SHP77 treated with DMSO at 0.1 percent for 48 hours (cell line): ENCODE measurements at places on chromosomes 4 and X.

DNA sequence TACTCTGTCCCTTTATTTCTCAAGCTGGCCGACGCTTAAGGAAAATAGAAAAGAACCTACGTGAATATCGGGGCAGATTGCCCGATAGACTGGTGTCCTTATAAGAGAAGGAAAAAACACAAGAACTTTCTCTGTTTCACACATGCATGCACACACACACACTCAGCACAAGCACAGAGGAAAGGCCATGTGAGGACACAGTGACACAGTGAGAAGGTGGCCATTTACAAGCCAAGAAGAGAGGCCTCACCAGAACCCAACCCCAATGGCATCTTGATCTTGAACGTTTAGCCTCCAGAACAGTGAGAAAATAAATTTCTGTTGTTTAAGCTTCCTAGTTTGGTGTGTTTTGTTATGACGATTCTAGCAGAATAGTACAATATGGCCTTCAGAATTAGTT is 37.0 kb downstream of the SPRY1 start:
- DNase-seq = no peak

GRCh38 chr4:40240040-40240653 is 43.3 kb downstream of the RHOH start:
- DNase-seq = no peak

- no peak for DNase-seq
Observed at GRCh38 chrX:67564475-67564874, 20.7 kb downstream of the AR start.

- DNase-seq = no peak
Observed at GRCh38 chrX:100625985-100626491, 10.6 kb downstream of the TSPAN6 start.

- no peak for DNase-seq
Observed at GRCh38 chr4:72325215-72325614, 243.8 kb downstream of the ADAMTS3 start.

DNA sequence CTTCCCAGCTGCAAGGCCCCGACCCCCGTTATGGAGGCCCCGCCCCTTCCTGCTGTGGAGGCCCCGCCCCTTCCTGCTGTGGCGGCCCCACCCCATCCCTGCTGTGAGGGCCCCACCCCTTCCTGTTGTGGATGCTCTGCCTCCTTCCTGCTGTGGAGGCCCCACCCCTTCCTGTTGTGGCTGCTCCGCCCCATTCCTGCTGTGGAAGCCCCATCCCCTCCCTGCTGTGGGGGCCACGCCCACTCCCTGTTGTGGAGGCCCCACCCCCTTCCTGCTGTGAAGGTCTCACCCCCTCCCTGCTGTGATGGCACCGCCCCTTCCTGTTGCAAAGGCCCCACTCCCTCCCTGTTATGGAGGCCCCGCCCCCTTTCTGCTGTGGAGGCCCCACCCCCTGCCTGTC is 104.9 kb upstream of the PSAPL1 start:
- DNase-seq = no peak

GRCh38 chrX:38236901-38237615 is 16.4 kb upstream of the SRPX start:
- DNase-seq = no peak

DNA sequence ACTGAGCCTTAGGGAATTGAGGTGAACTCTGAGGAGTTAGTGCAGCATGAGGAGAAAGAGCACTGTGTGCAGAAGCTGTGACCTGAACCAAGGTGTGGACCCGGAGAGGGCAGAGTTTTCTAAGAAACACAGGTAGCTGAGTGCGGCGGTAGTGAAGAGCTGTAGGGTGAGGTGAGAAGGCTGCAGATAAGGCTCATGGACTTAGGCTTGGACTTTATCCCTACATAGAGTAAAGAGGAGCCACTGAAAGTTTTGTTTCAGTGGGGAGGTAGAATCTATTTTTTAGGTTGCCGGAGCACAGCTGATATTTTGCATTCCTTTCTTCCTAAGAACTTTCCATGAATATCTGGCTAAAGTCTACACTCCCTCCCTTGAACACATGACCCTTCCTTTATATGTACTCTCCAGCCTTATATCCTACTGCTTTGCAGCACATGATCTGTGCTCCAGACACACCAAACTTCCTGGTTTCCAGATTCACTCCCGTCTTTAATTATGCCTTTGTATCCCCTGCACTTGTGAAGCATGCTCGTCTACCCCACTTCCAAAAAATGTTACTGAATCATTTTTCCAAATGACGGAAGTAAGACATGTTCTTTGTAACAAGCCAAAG is 10.6 kb upstream of the PGRMC2 start:
- DNase-seq = no peak

GRCh38 chr4:7200801-7201200 is 8.5 kb downstream of the SORCS2 start:
- no peak for DNase-seq

DNA sequence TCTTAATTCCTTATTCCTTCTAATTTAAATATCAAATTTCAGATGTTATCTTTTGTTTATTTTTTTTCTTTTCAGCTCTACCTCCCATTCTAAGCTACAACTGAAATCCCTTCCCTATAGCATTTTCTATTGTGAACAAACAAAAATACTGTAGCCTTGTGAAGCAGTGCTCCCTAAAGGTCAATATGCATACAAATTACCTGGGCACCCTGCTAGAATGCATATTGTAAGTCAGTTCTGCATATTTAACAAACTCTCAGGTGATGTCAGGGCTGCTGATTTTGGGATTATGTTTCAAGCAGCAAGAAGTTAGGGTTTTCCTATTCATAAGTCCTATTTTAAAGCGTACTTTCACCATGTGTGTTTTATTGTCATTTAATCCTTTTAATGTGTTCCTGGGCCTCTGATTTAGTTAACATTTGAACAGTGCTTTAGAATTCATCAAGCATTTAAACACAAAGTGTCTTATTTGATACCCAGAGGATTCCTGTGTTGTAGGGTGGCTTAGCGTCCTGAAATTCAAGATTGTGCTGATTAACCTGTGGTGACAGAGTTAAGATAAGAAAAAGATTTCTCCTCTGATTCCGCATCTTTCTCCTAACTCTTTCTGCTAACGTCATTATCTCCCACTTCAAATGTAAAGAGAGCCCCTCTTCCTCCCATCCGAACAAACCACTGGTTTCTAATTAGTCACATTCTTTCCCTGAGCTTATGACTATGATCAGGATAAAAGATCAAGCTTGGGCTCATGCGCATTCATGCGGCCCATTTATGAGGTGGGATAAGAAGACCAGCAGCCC is 221.3 kb downstream of the ANK2 start:
- no peak for DNase-seq

- DNase-seq = no peak
Observed at GRCh38 chr4:67084783-67085182, 460.5 kb downstream of the CENPC start.

DNA sequence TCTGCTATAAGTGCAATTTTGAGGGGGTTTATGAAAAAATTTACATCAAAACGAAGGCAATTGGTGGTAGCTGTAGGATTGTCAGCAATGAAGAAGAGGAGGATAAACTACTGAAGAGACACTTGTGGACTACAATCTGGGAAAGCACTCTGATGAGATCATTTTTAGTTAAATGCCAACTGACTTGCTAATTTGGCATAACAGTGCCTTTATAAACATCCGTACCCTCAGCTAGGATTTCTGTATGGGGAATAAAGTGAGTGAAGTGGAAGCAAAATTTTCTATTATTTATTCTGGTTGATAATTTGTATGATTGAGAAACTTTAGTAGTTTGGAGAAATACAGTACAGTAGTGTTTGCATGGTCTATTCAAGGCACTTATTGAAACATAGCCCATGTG is 11.2 kb upstream of the GNRHR start:
- no peak for DNase-seq

- DNase-seq = no peak
Observed at GRCh38 chr4:130675266-130675665, 1579.3 kb downstream of the C4orf33 start.

DNA sequence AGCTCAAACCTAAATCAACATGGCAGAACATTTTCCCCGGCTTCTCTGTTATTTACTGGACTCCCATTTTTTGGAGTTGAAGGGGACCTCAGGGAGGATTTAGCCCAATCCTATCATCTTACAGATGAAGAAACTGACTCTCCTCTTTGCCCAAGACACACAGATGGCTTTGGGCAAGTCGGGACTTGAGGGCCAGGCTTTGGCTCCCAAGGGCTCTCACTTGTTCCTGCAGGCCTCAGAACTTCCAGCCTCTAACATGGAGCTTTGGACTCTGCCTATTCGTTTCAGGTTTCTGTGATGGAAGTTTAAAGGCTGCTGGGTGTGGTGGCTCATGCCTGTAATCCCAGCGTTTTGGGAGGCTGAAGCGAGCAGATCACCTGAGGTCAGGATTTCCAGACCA is 59.5 kb downstream of the RHOH start:
- DNase-seq = no peak

- no peak for DNase-seq
Observed at GRCh38 chr4:181331214-181331613, 912.0 kb upstream of the TENM3 start.

- no peak for DNase-seq
Observed at GRCh38 chrX:87067795-87068369, 449.7 kb upstream of the KLHL4 start.

GRCh38 chrX:26889574-26889973 is 573.6 kb downstream of the PPP4R3C start:
- DNase-seq = no peak

DNA sequence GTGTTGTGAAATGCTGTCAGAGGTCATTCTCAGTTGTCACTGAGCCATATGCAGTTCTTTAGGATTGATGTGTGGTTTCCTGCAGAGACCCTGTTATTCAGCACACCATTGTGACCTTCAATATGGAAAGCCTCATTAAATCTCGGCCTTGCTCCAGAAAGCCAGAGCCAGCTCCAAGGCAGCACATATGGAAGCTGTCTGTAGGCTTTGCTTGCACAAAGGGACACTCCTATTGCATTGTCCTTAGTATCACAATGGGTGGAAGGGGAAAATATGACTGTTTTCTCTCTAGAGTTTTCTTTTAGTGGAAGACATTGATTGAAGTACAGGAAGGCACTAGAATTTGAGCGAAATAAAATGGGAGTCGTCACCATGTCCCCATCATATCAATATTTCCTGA is 179.0 kb downstream of the CEP135 start:
- DNase-seq = no peak

DNA sequence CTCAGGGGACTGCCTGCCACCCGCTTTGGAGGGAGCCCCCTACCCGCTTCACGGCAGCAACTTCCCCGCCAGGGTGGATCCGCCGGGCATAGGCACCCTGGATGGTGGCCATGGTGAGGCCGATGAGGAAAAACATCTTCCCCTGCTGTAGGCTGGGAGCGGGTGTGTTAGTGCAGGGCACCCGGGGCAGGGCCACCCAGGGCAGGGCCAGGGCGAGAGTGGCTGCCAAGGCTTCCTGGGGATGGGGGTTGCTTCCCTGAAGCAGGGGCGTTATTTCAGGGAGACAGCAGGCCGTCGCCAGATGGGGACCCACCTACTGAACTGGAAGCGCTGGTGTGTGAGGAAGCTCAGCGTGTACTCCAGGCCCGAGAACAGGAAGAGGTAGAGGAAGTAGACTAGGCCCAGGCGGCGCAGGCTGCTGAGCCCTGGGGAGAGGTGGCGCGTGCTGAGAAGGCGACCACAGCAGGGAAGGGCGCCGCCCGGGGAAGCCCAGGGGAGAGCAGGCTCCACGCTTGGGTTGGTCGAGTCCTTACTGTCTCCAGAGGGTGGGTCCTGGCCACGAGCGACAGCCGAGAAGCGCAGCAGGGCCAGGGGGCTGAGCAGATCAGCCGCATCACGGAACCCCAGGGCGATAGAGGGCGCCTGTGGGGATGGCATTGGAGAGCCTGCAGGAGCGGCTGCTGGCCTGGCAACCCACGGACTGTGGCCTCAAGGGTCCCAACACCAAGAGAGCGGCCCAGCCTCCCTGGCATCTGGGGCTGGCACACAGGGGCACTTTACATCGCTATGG is 31.5 kb downstream of the NOP14 start:
- no peak for DNase-seq

DNA sequence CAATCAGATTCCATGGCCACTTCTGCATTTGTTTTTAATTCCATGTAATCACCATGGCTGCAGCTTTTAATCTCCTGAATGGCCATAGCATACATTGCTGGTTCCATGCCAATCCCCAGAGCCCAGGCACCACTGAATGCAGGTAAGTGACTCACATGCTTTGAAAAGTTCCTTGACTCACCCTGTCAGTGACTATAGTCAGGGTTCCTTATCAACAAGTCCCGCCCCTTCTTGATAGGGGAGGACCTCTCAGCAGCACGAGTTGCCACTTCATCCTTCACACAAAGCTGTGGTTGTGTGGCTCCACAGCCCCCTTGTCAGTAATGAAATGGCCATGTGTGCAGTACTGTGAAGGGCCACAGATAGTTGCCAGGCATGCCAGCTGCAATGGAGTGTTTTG is 516.6 kb downstream of the PPARGC1A start:
- DNase-seq = no peak

DNA sequence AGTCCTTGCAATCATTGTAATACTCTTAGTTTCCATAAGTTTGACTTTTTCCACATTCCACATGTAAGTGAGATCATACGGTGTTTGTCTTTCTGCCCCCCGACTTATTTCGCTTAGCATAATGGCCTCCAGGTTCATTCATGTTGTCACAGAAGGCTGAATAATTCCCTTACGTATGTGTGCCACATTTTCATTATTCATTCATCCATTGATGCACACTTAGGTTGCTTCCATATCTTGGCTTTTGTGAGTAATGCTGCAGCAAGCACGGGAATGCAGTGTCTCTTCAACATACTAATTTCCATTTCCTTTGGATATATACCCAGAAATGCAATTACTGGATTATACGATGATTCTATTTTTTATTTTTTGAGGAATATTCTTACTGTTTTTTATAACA is 22.0 kb upstream of the VEGFC start:
- DNase-seq = no peak

DNA sequence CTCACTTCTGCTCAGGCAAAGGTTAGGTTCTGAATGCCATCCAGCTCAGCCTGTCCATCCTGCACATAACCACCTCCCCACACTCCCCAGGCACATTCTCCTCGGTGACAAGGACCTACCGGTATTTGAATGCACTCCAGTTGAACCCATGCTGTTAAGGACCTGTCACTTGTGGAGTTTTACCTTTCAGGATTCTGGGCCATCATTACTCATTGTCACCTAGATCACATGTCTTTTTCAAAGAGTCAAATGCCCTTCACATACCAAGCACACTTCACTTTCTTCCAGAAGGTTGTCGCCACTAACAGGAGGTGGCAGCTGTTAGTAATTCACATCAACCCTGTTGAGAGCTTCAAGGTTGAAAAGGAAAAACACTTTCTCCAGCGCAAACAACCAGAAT is 218.3 kb downstream of the SOWAHB start:
- no peak for DNase-seq

DNA sequence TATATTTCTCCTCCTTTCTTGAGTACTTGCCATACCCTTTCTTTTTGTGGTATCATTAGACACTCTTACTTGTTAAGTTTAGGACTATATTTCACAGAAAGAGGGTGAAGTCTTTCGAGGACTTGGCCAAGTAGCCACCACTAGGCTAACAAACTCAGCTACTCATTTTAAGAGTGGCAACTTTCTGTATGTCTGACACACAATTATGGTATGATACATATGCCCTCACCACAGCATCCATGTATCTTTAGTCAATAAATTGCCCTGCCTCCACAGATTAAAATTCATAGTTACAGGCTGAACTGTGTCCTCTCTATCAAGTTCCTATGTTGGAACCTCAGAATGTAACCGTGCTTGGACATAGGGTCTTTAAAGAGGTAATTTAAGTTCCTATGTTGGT is 23.2 kb downstream of the TAPT1 start:
- no peak for DNase-seq

GRCh38 chr4:146932116-146932515 is 13.5 kb downstream of the TTC29 start:
- DNase-seq = no peak
